ENCODE measurements at places on chromosomes 16 and 17.

DNA sequence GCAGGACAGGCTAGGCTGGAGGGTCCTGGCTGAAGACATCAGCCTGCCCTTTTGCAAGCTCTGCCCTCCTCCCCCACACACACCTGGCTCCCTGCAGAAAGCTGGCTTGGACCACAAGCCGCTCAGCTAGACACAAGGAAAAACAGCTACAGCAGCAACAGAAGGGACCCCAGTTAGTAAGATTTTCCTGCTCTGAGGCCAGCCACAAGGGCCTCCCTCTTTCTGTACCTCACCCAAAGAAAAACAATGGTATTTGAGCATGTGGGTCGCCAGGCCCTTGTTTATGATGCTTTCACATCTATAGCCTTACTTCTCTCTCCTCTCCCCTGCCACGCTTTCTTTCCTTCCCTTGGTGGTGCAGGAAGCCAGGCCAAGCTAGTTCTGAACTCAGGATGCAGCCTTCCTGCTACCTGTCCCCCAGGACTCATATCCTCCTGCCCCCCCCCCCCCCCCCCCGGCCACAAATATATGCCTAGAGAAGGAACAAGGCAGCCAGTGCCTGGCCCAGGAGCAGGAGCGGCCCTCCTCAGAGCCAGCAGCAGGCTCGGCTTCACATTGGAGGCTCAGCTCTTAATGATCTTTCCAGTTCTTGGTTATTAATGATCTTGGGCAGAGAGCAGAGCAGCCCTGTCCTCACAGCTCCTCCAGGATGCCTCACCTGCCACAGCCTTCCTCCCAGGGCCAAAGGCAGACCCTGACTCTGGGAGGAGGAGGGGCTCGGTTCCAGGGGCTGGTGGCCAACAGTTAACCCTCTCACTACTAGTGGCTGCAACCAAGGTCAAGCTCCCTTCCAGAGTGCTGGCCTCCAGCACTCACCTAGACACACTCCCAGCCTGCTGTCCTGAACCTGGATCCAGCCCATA, 19.5 kb downstream of the GRIN2C start:
- no peak for DNase-seq

DNA sequence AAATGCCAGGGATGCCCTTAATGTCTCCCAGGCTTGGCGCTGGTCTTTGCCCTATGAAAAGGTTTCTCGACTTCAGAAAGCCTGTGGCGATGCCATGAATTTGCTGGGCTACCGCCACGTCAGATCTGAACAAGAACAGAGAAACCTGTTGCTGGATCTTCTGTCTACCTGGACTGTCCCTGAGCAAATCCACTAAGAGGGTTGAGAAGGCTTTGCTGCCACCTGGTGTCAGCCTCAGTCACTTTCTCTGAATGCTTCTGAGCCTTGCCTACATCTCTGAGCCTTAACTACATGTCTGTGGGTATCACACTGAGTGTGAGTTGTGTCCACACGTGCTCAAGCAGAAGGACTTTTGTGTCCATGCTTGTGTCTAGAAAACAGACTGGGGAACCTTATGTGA, 11.4 kb downstream of the CHST4 start:
- DNase-seq, result peak; percentile 18

DNA sequence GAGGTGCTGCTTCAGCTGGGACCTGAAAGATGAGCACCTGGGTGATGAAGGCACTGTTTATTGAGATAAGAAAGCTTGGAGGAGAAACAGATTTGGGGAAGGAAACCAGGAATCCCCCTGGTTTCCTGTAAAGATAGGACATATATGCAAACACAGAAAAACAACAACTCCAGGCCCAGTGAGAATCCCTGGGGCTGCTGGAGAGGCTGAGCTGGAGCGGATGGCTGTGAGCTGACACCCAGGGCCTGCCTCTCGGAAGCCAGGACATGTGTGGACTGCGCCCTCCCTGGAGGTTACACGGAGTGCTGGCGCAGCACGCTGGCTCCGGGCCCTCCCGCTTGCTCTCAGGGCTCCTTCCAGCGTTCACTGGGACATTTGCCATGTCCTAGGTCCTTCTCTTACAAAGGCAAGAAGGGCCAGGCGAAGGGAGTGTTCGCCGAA, 57.5 kb downstream of the CYB5B start:
- DNase-seq, result no peak

GRCh38 chr17:19590912-19591551, 57.4 kb downstream of the SLC47A1 start:
- no peak for DNase-seq

GRCh38 chr16:67170949-67171649, 761 bp downstream of the NOL3 start:
- no peak for DNase-seq

DNA sequence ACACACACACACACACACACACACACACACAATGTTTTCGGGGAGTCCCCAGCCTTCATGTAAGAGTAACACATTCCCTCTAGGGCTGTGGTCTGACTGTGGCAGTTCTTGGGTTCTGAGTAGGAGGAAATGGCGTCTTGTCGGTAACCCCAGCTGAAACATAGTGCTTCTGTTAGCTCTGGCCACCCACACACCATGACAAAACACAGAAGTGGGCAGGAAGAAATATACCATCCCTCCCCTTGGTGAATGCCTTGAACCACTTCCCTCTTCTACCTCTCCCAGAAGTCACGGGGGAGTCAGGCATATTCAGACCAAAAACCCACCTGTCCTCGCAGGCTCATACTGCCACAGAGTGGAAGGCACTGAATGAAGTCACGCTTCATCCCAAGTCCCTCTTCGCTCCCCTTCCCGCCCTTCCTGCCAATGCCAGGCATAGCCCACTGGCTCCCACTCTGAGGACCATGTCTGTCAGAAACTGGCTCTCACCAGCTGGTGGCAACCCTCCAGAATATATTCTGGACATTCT, 11.5 kb downstream of the SLC35B1 start:
- DNase-seq, result peak; percentile 83

- no peak for DNase-seq
Measured at GRCh38 chr16:54923055-54923473, 7.6 kb upstream of the IRX5 start.

DNA sequence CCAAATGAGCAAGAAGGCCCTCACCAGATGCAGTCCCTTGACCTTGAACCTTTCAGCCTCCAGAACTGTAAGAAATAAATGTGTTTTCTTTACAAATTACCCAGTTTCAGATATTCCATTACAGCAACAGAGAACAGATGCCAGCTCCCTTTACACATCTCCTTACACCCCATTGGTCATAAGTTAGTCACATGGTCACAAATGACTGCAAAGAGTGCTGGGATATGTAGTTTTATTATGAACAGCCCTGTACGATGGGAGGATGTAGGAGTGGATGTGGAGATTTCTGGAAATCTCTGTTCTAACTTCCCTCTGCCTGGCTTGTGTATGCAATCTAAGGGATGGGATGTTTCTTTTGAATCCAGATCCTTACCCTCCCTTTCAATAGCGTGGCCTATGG, 13.3 kb upstream of the RPL38 start:
- peak; percentile 33 for DNase-seq

GRCh38 chr17:8856869-8857575, 10.5 kb downstream of the PIK3R6 start:
- DNase-seq, result no peak

GRCh38 chr17:4566785-4567184, 6.4 kb upstream of the GGT6 start:
- peak; percentile 31 for DNase-seq

DNA sequence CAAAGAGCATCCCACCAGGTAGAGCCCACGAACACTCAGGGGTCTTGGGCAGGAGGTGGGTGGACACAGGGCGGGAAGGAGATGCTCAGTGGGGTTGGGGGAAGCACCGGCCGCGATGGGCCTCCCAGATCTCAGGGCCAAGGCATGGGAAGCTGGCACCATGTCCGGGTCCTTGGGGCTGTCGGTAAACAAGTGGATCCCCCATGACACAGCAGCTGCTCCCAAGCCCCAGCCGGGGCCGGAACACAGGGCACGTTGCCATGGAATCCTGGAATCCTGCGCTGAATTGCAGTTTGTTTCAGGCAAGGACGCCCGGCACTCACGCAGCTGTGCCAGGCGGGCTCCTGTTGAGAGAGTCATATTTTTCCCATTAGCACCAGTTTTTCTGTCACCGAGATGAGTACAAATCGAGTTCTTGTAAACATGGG, 23.0 kb upstream of the CHMP6 start:
- DNase-seq, result no peak

DNA sequence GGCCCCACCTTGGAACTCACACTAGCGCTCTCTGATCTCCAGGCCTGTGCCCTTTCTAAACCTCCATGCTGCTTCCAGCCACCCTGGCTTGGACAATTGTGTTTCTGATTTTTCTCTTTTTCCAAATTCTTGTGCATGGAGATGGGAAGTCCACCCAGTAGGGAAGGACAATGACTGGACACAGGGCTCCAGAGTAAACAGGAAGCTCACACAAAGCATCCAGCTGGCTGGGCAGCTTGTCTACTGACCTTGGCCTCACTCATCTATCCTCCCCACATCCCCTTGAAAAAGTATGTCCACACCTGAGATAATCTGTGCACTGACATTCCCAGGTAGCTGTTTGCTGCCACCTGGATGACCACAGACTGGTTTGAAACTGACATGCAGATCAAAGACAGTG, 331.2 kb upstream of the MAF start:
- DNase-seq, result no peak

DNA sequence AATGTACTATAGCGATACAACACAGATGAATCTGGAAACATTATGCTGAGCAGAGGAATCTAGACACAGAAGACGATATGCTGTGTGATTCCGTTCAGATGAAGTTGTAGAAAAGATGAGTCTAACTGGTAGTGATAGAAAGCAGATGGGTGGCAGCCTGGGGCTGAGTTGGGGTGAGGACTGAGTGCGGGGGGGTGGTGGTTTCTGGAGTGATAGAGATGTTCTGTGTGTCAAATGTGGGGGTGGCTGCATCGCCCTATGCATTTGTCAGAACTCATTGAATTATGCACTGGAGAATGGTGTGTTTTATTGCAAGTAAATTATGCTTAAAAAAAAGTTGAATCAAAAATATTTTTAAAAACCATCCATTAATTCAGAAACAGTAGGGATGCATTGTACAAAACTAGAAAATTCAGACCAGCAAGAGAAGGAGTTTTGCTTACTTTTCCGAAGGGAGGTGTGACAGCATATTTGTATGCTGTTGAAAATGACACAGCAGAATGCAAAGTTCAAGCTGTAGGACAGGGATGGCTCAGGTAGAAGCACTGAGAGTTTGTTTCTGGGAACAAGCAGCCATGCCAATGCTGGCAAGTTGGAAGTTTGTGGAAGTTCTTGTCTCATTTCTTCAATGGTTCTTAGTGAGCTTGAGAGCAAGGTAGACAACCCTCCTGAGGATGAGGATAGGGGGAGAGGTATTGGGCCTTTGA, 13.0 kb upstream of the DRG2 start:
- no peak for DNase-seq

GRCh38 chr16:69239851-69240250, 52.9 kb downstream of the SNTB2 start:
- no peak for DNase-seq

DNA sequence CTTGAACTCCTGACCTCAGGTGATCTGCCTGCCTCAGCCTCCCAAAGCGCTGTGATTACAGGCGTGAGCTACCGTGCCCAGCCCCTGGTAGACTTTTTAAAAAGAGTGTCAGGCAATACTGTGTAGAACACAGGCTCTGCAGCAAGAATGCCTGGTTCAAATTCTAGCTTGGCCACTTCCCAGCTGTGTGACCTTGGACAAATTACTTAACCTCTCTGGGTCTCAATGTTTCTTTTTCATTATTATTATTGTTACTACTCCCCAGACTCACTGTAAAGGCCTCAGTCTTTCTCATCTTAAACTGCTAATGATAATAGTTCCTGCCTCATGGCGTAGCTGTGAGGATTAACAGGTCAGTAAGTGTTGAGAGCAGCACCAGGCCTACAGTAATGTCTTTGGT, 114.3 kb downstream of the LITAF start:
- no peak for DNase-seq

GRCh38 chr17:67399676-67400075, 22.6 kb downstream of the PITPNC1 start:
- no peak for DNase-seq

All from CD4-positive, alpha-beta T cell treated with Interleukin-4 for 4 hours (primary cell).